ENCODE measurements at places on chromosomes 13 and 19.

DNA sequence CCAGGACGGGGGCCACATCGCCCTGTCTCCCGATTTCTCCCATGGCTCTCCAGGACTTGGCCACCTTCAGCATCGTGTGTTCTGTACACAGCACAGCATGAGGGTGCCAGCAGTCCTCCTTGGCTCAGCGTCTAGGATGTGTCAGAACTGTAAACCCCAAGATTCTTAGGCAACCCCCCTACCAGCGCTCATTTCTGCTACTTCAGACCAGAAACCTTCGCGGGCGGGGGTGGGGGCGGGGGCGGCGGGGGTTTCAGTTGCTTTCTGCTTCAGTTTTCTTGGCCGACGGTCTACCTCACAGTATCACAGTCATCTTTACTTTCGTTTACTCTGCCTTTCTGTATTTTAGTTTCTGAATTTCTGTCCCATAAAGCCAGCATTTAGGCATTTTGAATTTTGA is 82.4 kb downstream of the GGACT start:
- DNase-seq, result peak; percentile 77

DNA sequence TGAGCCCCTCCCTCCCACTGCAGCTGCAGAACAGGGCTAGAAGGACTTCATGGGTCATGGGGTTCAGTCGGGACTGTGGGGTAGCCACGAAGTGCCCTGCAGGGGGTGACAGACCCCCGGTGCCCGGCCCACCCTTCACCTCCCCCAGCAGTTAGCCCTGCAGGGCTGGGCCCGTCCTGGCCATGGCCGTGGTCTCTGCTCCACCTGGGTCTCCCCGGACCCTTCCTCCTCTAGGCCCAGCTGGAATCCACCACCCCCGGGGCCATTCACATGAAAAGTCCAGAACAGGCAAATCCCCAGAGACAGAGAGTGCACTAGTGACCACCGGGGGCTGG is 17.3 kb downstream of the MKNK2 start:
- DNase-seq, result no peak

- no peak for DNase-seq
Observed at GRCh38 chr19:43450545-43450997, 14.8 kb downstream of the LYPD3 start.

GRCh38 chr13:67036699-67037457 is 193.3 kb downstream of the PCDH9 start:
- DNase-seq, result no peak

GRCh38 chr19:2536461-2536860 is 60.5 kb downstream of the GADD45B start:
- no peak for DNase-seq

DNA sequence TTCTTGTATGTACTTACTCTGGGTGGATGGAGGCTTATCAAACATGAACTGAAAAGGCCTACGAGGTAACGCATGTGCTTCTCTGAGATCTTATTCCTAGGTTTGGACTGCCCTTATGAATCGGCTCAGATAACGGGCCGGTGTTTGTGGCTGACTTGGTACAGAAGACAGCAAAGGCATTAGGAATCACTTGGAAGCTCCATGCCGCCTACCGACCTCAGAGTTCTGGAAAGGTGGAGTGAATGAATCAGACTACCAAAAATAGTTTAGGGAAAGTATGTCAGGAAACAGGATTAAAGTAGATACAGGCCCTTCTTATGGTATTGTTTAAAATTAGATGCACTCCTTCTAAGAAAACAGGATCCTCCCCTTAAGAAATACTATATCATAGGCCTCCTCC is 172.4 kb upstream of the PCDH9 start:
- DNase-seq, result no peak

DNA sequence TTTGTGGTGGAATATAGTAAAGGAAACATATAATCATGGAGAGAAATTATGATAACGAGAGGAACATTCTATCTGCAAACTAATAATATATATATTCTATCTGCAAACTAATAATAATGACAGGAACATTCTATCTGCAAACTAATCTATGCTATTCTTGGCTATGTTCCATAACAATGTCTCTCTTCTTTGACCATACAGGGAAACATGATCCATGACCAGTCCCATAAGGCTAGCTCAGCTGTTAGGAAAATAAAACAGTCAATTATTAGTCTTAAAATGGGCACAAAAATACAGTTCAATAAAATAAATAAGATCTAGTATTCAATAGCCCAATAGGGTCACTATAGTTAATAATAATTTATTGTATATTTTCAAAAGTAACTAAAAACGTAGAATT is 707.8 kb upstream of the PCDH20 start:
- no peak for DNase-seq

GRCh38 chr13:29532116-29532515 is 63.4 kb downstream of the SLC7A1 start:
- no peak for DNase-seq

DNA sequence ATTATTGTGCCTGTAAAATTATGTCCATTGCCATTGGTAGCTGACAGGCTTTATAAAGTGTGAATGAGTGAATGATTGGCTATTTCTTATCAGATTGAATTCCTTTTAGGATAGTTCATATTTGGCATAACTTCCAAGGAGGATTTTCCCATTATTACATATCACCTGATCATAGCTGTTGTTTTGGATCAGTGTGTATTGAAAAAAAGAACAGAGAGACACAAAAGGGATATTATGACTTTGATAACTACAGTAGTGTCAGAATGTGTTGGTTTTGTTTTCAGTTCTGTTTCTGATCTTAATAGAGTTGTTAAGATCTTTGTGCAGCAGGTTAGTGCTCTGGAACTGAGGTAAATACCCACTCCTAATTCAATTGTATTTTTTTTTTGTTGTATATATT is 103.8 kb downstream of the LRCH1 start:
- DNase-seq, result peak; percentile 54

GRCh38 chr13:41408121-41408520 is 49.2 kb upstream of the RGCC start:
- DNase-seq, result no peak

DNA sequence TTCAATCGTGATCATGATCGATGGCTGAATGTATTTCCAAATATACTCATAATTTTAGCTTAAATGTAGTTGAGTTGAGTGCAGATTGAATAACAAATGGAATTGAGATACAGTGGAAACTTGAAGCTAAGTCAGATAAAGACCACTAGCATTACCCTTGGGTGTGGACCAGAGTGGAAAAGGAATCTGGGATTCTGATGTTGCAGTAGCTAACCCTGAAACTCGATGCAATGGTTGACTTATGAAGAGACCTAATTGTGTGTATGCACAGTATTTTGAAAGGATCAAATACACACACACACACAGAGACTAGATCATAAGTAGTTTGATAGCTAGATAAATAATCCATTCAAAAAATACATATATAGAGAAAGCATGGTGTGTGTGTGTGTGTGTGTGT is 135.8 kb downstream of the RXFP2 start:
- DNase-seq, result no peak

GRCh38 chr19:29320086-29320485 is 107.1 kb upstream of the UQCRFS1 start:
- DNase-seq, result no peak

GRCh38 chr13:98313922-98314292 is 136.8 kb upstream of the RNF113B start:
- no peak for DNase-seq

DNA sequence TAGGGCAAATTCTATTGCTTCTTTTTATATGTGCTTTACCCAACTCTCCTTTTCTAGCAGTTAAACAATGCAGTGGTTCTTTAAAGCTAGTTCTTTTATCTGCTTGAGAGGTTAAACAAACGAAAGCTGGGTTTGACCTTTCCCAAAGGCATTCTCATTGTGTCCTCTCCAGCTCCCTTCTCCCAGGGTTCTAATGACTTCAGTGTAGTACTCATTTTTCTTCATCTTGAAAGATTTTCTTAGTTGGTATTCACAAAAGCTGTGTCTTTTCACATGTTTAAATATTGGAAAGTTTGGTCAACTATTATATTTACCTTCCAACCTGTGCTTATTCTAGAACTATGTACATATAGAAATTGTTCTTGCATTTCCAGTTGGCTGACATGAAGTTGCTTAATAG is 1.5 kb downstream of the WASF3 start:
- DNase-seq, result no peak

DNA sequence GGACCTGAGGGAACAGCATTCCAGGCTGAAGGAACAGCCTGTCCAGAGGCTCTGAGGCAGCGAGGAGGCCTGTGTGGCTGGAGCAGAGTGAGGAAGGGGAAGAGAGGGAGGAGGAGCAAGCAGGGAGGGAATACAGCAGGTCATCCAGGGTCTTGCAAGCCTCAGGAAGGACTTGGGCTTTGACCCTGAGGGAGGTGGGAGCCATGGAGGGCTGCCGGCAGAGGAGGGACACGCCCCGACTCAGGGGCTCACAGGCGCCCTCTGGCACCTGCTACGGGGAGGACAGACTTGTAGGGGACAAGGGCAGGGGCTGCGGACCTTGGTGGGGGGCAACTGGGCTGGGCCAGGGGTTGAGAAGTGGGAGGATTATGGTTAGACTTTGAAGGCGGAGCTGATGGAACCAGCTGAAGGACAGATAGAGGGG is 4.7 kb downstream of the TINCR start:
- no peak for DNase-seq

- no peak for DNase-seq
Observed at GRCh38 chr13:43433691-43434141, 353.1 kb downstream of the ENOX1 start.

DNA sequence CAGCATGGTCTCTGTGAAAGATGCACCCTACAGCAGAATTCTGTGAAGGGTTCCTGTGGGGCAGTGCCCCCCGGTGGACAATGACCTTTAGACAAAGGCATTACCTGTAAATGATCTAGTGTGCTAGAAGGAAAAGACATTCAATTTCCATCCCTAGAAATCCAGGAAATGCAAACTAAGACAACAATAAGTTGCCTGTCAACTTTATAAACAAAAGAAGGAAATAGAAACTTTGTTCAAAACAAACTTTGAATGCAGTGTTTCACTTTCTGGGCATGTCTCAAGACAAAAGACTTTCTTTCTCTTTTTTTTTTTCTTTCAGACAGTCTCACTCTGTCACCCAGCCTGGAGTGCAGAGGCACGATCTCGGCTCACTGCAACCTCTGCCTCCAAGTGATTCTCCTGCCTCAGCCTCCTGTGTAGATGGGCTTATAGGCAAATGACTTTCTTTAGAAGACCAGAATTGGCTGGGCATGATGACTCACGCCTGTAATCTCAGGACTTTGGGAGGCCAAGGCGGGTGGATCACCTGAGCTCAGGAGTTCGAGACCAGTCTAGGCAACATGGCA is 15.5 kb downstream of the TEX101 start:
- DNase-seq, result peak; percentile 8

- DNase-seq, result no peak
Observed at GRCh38 chr19:16655727-16656126, 4.2 kb downstream of the SMIM7 start.

Measured in GM12865 (cell line).